Vagina (tissue), 2 donors: ENCODE measurements at places on chromosomes 16 and 17. TPM values are rescaled to one million over a fixed set of nuclear protein-coding genes. Genes with fewer than 3 reads are reported as not detected.

The IKZF3 gene
- total RNA-seq: 5.9 TPM

- peaks cover 91% of the 10 kb centered on the region for H3K4me1 ChIP-seq
- H3K27ac ChIP-seq: peak overlapping the region; percentile 94
- H3K4me3 ChIP-seq: no peak overlapping the region
- H3K36me3 ChIP-seq: no peaks in the 10 kb centered on the region
- no peaks in the 10 kb centered on the region for H3K27me3 ChIP-seq
- DNase-seq: no peak
These were observed 18.7 kb upstream of the MTSS2 start for GRCh38 chr16:70704586-70704985.

The SEPTIN12 gene
- not detected for total RNA-seq

- DNase-seq: no peak
- H3K27ac ChIP-seq: peak overlapping the region; percentile 85
- H3K4me1 ChIP-seq: peaks cover 54% of the 10 kb centered on the region
- H3K36me3 ChIP-seq: no peaks in the 10 kb centered on the region
These were observed 1.4 kb upstream of the SPG7 start for GRCh38 chr16:89506791-89507191.

DNA sequence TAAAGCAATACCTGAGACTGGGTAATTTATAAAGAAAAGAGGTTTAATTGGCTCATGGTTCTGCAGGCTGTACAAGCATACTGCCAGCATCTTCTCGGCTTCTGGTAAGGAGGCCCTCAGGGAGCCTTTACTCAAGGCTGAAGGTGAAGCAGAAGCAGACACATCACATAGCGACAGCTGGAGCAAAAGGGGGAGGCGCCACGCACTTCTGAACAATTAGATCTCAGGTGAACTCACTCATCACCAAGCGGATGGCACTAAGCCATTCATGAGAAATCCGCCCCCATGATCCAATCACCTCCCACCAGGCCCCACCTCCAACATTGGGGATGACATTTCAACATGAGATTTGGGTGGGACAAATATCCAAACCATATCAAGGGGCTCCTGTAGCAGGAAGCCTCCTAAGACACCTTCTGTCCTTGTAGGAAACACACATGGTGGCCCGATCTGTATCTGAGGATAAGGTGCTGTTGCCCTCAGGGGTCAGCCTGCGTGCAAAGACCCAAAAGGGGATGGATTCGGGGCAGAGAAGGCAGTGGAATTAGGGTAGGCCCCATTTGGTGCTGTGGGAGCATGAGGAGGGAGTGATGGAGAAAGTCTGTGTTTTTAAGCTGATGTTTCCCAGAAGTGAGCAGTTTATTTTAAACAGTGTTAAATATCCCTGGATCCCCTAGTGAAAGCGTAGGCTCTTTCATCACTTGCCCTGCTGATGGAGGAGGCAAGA is 23.0 kb downstream of the IL21R start:
- H3K4me3 ChIP-seq: no peak overlapping the region
- H3K36me3 ChIP-seq: no peaks in the 10 kb centered on the region
- no peak overlapping the region for H3K27ac ChIP-seq
- H3K27me3 ChIP-seq: no peaks in the 10 kb centered on the region

- peaks cover 40% of the 10 kb centered on the region for H3K4me1 ChIP-seq
- peaks cover 50% of the 10 kb centered on the region for H3K36me3 ChIP-seq
- DNase-seq: no peak
- H3K27me3 ChIP-seq: no peaks in the 10 kb centered on the region
- peak overlapping the region; percentile 73 for H3K27ac ChIP-seq
- H3K4me3 ChIP-seq: peak overlapping the region; percentile 78
These were observed 851 bp downstream of the EDC4 start for GRCh38 chr16:67873435-67874370.

DNA sequence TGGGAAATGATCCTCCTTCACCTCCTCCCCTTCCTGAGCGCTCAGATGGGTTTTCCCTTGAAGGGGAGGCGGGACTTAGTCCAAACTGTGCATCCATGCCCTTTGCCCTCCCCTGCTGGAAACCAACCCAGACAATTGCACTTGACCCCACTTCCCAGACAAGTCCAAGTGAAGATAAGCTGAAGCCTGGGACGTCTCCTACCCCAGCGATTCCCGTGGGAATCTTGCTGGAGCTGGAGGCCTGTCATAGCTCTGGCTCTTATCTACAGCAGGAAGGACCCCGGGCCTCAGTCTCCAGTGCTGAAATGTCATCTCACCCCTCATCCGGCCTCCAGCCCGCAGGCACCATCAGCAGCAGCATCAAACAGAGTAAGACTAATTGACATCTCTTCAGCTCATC is 6.5 kb upstream of the NGFR start:
- no peak for DNase-seq
- H3K4me3 ChIP-seq: no peak overlapping the region
- no peak overlapping the region for H3K27ac ChIP-seq
- H3K36me3 ChIP-seq: no peaks in the 10 kb centered on the region

DNA sequence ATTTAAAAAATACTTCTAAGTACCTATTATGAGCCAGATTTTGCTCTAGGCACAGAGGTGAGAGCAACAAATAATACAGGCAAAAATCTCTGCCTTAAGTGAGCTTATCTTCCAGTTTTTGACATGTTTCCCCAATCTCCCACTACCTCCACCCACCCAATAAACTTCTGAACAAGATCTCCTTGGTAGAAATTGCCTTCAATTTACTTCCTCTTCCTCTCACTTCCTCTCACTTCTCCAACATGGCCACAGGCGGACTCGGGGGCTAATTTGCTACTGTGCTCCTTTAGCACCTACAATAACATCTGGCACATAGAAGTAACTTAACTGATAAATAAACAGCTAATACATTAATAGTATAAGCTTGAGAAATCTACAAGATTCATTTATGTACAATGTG is 82.6 kb downstream of the CACNG1 start:
- no peak for DNase-seq
- no peaks in the 10 kb centered on the region for H3K36me3 ChIP-seq
- H3K4me1 ChIP-seq: no peaks in the 10 kb centered on the region
- H3K27me3 ChIP-seq: no peaks in the 10 kb centered on the region

The FBXO39 gene
- not detected for total RNA-seq

GRCh38 chr17:16007439-16007838 is 7.8 kb downstream of the TTC19 start:
- H3K36me3 ChIP-seq: no peaks in the 10 kb centered on the region
- H3K4me1 ChIP-seq: peaks cover 7% of the 10 kb centered on the region
- no peak overlapping the region for H3K27ac ChIP-seq
- DNase-seq: no peak
- no peaks in the 10 kb centered on the region for H3K27me3 ChIP-seq
- H3K4me3 ChIP-seq: no peak overlapping the region

DNA sequence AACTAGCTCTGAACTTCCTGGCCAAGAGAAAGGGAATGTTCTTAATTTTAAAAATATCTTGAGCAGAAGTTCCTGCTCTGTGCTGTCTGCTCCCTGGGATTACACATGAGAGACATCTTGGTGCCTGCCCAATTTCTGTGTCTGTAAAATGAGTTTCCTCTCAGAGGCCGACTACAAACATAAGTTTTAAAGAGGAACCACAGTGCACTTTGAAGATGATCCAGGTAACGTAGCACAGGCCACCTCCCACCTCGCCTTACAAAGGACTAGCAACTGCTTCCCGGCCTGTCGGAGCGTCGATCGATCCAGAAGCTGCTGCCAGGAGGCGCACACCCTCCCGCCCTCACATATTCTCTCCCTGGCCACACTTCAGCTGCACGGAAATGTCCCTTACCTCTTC is 55.0 kb upstream of the ATP2A3 start:
- no peaks in the 10 kb centered on the region for H3K27me3 ChIP-seq
- H3K4me1 ChIP-seq: no peaks in the 10 kb centered on the region
- no peak for DNase-seq
- H3K27ac ChIP-seq: no peak overlapping the region

- no peak overlapping the region for H3K4me3 ChIP-seq
- no peak for DNase-seq
- H3K4me1 ChIP-seq: peaks cover 9% of the 10 kb centered on the region
- no peaks in the 10 kb centered on the region for H3K36me3 ChIP-seq
- no peak overlapping the region for H3K27ac ChIP-seq
These were observed 79.5 kb downstream of the PMP22 start for GRCh38 chr17:15185625-15185991.

- H3K27ac ChIP-seq: no peak overlapping the region
- H3K4me1 ChIP-seq: peaks cover 48% of the 10 kb centered on the region
- H3K27me3 ChIP-seq: no peaks in the 10 kb centered on the region
- no peak for DNase-seq
- H3K36me3 ChIP-seq: no peaks in the 10 kb centered on the region
- no peak overlapping the region for H3K4me3 ChIP-seq
These were observed 72.7 kb upstream of the TNRC6C start for GRCh38 chr17:77885678-77886386.

DNA sequence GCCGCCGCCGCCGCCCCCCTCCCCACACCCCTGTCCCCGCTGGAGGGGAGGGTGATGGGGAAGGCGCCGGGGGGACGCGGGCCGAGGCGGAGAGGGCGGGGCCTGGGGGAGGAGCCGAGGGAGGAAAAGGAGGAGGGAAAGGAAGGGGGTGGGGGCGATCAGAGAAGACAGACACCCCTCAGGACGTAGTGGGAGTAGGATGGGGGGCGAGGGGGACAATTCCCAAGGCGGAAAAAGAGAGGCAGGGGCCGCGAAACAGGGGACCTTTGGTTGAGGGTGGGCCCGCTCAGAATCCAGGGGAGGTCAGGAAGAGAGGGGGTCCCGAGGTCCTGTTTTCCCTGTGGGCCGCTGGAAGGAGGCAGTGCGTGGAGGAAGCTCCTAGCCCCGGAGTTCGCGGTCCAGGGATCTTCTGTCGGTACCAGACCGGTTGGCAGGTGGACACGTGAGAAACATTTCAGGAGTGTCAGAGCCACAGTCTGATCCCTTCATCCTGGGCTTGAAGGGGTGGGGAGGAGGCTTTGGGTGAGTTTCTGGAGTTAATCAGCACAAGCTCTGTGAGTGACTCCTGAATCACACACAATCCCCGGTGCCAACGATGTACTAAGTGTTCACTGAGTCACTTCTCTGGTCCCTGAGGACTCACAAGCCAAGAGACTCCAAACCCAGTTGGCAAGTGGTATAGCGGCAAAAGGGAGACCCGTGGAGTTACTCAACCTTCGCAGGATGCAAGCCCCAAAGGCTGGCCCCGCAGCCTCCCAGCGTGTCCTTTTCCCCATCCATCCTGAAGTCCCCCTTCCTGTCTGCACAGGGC is at the start of gene XYLT1:
XYLT1 (minus strand) TSS at position 53 of the 811 bp plus-strand sequence. CDS start 164 bp downstream, outside the sequence.
- H3K27ac ChIP-seq: peak within 1 kb of the TSS; percentile 95
- H3K4me3 ChIP-seq: peak within 1 kb of the TSS; percentile 78
- no peaks in the 10 kb centered on the region for H3K27me3 ChIP-seq
- DNase-seq: peak; percentile 99
- no peaks in the 10 kb centered on the region for H3K36me3 ChIP-seq

The GP1BA gene
- total RNA-seq: not detected

The EPX gene
- not detected for total RNA-seq

The TBC1D3G gene
- total RNA-seq: not detected
